Uterus (tissue), 4 donors: ENCODE measurements at places on chromosomes 7 and 10. TPM values are rescaled to one million over a fixed set of nuclear protein-coding genes. Genes with fewer than 3 reads are reported as not detected.

DNA sequence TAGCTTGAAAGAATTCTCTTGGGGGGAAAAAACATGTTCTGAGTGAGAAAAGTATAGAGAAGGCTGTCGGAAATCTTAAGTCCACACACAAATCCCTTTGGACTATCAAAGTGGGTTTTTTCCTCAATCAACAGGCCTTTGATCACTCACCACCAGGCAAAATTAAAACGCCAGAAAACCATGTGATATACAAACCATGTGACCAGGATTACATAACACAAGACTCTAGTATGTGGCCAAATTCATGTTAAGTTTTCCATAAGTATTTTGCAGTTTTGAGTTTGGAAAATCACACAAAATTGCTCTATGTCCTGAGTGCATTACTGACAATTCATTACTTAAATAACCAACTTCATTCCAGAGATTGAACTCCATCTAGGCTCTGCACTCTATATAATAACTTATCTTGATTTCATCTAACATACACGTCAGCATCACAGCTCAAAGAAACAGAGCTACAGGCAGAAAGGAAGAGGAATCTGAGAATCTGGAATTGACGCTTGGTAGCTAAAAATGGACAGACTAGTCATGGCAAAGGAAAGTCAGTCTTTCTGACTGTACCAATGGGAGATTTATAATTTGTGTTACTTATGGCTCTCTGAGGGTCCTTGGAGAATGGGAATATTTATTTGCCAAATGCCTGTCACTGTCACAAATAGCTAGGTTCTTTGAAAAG is 383.5 kb downstream of the SFMBT2 start:
- DNase-seq = no peak

DNA sequence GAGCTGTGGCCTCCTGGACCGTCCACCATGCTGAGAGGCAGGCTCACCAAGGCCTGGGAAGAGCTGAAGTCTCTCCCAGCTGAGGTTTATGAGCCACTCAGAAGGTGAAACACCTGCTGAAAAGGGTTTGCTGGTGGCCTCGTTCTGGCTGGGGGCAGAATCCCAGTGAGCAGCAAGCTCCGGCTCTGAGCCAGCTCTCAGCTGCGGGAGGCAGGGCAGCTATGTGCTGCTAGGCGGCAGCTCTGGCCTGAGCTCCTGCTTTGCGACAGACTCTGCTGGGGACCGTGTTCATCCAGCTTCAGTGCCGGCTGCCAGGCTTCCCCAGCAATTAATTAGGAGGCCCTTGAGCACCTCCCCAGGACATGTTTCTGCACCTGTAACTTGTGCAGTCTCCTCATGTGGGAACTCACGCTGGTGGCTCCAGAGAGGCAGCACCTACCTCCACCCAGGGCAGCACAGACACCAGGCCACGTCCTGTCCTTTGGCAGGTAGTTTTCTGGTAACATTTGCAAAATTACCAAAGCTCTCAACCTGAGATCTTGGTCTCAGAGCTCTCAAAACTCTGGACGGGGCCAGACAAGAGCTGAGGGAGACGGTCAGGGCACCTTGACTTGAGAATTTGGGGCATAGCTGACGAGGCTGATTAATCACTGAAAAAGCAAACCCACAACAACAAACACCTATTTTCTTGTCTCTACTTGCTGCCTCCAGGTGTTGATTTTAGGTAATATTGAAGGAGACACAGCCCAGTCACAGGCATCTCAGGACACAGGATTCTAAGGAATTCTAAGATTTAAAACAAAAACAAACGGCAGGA is 185.0 kb downstream of the TCERG1L start:
- DNase-seq = no peak

DNA sequence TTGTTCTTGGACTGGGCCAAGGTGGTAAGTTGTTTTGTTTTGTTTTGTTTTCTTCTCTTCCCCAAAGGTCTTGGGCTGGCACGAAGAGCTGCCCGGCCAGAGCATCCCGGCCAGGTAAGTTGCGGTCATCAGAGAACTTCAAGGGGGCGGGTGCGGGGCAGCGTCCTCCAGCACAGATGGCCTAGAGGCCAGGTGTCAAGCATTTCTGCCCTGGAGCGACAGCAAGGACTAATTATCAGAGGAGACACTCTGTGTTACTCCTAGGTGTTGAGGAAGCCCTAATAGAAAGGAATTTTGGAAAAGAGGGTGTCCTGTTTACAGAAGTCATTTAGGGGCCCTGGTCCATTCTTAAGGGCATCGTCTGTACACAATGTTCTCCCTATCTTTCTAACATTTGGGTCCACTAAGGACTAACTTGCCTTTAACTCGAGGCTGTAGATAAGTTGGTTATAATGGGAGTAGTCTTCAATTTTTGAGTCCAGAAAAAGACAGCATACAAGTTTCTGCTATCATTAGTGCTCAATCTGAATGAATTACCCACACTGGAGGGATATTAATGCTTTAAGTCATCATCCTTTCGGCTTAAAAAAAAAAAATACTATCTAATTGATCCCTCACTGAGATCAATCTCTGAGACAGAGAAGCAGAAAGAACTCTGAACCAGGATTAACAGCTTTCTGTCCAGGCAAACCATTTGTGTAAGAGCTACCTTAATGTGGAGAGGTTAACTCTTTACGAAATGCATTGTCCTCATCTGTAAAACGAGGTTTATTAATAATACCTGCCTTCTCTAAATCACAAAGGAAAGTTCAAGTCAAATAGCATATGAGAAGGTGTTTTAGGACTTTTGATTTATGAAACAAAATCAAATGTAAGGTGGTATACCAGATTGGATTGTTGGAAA is 1.5 kb downstream of the ITGB8 start:
- DNase-seq = no peak

- no peak for DNase-seq
Measured at GRCh38 chr7:4714767-4715409, 32.8 kb downstream of the FOXK1 start.

GRCh38 chr7:134255814-134256213 is 60.9 kb downstream of the SLC35B4 start:
- DNase-seq = no peak

GRCh38 chr10:78960316-78960800 is 108.4 kb upstream of the ZMIZ1 start:
- peak; percentile 89 for DNase-seq

TMEM196 gene
- total RNA-seq = not detected

GHRHR gene
- total RNA-seq = not detected
